HFFc6 (cell line): ENCODE measurements at places on chromosomes 1 and 21.

DNA sequence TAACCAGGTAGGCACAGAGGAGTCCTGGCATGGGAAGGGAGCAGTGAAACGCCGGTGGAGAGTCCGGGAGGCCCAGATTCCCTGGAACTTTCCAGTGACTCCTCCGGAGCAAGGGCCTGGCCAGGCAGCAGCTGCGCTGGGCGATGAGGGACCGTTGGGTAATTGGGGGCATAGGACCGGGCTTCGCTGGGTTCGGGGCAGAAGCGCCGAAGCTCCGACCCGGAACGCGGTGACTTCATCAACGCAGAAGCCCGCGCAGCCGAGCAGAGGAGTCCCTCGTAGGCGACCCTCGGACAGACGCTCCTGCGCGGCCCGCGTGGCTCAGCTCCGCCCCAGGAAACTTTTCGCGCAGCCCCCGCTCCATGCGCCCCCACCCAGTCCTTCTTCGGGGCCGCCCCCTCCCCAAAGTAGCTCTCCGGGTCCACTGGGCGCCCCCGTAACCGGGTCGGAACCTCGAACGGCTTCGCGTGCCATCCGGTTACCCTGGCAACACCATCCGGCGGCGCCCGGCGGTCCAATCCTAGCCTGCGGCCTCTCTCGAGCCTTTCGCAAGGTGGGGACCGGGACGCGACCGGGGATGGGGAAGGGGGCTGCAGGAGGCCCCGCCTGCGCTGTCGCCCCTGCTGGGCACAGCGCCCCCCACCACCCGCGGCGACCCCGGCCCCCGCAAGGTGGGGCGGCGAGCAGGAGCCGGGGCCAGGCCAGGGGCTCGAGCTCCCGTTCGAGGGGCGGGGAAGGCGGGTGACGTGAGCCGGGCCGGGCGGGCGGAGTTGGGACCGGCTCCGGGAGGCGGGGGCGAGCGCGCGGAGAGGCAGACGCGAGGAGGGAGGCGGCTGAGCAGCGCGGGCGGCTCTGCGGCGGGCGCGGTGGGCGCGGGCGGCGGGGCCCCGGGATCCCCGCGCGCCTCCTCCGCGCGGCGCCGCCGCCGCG lies at the start of gene AJAP1:
TSS of gene AJAP1 (plus strand) at position 814 of the 930 bp plus-strand sequence. CDS start 817 bp downstream, outside the sequence.
- DNase-seq = no peak

DNA sequence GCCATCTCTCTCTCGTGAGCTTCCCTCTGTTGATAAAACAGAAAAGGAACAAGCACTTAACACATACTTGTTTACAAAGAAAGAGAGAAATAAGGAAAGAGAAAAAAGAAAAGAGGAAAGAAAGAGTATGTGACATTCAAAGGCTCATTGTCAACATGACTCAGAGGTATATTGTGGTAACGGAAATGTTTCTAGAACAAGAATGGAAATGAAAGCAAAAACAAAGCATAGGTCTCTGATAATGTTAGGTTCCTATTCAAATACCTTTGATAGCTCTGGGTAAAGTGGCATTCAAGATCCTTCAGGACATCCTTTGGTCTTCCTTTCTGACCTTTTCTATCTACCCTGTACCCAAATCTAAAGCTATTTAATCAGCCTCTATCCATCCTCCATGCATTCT lies 67.4 kb upstream of the DMRTA2 start:
- no peak for DNase-seq

- DNase-seq = peak; percentile 99
Observed at GRCh38 chr1:53145942-53146708, 3.7 kb upstream of the SLC1A7 start.

DNA sequence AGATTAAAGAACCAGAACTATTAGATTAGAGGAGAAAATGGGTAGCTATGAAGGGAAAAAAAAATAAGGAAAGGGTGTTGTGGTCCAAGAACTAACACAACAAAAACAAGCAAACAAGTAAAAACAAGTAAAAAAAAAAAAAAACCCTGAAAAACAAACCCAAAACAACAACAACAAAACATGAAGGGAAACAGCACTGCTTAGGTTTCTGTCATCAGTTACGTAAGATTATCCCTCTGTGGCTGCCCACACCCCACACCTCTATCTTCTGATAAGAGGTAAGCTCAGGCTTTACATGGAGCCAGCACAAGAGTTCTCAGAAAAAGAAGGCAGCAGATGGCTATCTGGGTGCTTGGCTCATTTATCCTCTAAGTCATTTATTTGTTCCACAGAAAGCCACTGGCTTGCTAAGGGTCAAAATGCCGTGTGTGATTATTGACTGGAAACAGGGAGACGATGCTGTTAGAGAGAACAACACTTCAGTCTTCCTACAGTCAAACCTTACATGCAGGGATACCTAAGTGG lies 57.5 kb downstream of the KIAA0319L start:
- no peak for DNase-seq

GRCh38 chr1:36224537-36225282 lies 467 bp downstream of the THRAP3 start:
- DNase-seq = peak; percentile 93

GRCh38 chr1:112788054-112788453 lies 72.9 kb upstream of the PPM1J start:
- no peak for DNase-seq

GRCh38 chr21:43585924-43586413 lies 73.3 kb downstream of the HSF2BP start:
- DNase-seq = peak; percentile 97

GRCh38 chr1:211762206-211762605 lies 68.4 kb downstream of the LPGAT1 start:
- DNase-seq = no peak

- DNase-seq = no peak
Observed at GRCh38 chr1:213568929-213569815, 418.6 kb upstream of the PROX1 start.

DNA sequence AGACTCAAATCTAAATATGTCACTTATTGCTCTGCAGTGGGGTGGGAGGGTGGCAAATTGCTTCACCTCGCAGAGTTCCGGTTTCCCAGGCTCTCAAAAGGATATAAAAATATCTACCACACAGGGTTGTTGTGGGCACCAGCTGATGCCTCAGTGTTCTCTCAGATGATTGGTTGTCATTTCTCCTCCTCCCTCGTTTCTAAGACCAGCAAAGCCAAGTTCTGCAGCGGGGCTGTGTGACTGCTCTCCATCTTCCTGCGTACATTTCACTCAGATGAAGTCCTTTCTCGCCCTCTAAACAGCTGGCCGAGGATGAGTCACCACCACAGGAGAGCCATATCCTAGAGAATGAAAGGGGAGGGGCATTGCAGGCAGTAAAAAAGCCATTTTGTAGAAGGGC lies 35.0 kb upstream of the VWA5B1 start:
- peak; percentile 41 for DNase-seq

GRCh38 chr1:74396933-74397332 lies 115.5 kb downstream of the LRRC53 start:
- DNase-seq = no peak

GRCh38 chr1:220281159-220281574 lies 8.9 kb upstream of the RAB3GAP2 start:
- peak; percentile 50 for DNase-seq

DNA sequence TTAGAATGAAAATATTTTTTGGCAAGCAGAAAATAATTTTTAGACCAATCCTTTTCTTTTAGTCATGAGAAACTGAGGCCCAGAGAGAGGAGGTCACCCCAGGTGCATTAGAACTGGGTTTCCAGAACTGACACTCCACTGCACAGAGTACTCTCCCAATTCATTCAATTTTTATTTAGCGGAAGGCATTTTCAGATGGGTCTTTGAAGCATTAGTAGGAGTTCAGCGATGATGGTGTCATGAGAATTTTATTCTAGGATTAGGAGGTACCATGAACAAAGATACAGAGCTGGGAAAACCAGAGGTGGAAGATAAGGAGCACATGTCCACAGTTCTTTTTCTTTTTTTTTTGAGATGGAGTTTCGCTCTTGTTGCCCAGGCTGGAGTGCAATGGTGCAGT lies 2.3 kb downstream of the PCSK9 start:
- DNase-seq = no peak

GRCh38 chr1:41366455-41367287 lies 5.4 kb downstream of the FOXO6 start:
- no peak for DNase-seq

GRCh38 chr1:215636258-215636965 lies 69.3 kb downstream of the KCTD3 start:
- peak; percentile 70 for DNase-seq

- no peak for DNase-seq
Observed at GRCh38 chr1:36329817-36330216, 6.4 kb upstream of the EVA1B start.

GRCh38 chr1:59635097-59635496 lies 179.7 kb upstream of the HOOK1 start:
- DNase-seq = no peak

GRCh38 chr1:156103521-156103947 lies 11.0 kb upstream of the LMNA start:
- DNase-seq = peak; percentile 56

- no peak for DNase-seq
Observed at GRCh38 chr1:10271869-10272268, 61.5 kb downstream of the KIF1B start.

GRCh38 chr1:66925944-66926343 lies 1.2 kb downstream of the MIER1 start:
- no peak for DNase-seq

DNA sequence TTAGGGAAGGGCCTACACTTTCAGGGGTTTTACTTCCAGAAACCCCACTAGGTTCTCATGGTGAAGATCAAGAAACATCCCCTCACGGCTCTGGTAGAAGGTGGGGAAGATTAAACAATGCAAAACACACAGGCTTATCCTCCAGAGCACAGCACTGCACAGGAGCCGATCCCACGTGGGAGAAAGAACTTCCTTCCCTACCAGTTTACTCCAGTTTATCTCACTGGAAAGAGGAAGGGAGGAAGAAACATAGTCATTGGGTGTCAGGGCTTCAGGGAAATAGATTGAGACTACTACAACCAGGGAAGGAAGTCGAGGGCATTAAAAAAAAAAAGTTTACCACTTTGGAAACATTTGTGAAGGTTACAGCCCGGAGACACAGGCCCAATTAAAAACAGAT lies 164.4 kb downstream of the NTPCR start:
- DNase-seq = no peak

- peak; percentile 47 for DNase-seq
Observed at GRCh38 chr1:16082283-16083038, 9.0 kb upstream of the FAM131C start.

DNA sequence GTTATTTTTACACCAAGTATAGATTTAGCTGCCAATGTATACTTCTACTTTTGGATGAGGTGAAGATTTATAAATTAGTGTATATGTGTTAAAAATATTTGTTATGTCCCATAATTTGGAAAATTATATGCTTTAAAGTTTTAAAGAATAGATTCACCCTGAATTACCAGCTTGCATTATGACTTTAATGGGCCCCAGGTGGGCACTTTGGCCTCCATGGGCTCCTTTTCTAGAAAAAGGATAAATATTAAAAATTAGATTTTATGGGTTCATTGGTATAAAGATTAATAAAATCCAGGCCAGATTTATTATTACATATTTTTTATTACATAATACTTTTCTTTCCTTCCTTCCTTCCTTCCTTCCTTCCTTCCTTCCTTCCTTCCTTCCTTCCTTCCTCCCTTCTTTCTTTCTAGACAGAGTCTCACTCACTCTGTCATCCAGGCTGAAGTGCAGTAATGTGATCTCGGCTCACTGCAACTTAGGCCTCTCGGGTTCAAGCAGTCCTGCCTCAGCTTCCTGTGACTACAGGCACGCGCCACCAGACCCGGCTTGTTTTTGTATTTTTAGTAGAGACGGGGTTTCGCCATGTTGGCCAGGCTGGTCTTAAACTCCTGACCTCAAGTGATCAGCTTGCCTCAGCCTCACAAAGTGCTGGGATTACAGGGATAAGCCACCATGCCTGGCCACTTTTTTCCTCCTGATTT lies 21.9 kb downstream of the KMO start:
- DNase-seq = no peak

- no peak for DNase-seq
Observed at GRCh38 chr1:179917601-179918429, 35.7 kb downstream of the TOR1AIP1 start.

DNA sequence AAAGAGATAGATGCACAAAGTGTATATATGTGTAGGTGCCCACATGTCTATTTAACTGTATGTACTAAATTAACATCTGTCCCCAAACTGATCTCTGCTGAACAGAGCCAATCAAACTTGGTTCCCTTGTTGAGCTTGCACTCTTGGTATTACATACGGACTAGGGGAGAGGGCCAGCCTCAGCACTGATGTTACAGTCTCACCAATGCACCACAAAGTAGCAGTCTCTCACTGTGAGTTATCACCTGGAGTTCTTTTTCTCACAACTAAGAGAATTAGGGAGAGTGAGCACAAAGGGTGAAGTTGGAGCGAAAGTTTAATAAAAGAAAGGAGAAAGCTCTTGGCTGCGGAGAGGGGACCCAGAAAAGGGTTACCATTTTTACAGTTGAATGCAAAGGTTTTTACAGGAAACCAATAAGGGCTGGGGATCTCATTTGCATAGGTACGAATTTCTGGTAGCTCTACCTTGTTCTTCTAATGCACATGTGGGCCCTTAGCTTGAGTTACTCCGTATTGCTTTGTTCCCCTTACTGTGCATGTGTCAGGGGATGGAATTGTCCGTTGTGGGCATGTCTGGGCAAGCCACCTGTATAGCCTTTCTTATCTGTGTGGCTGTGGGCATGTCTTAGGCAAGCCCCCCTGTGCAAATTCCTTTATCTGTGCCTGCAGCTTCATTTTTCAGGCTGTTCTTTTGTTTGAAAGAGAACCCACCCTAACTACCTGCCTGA lies 13.3 kb upstream of the CHI3L2 start:
- no peak for DNase-seq

DNA sequence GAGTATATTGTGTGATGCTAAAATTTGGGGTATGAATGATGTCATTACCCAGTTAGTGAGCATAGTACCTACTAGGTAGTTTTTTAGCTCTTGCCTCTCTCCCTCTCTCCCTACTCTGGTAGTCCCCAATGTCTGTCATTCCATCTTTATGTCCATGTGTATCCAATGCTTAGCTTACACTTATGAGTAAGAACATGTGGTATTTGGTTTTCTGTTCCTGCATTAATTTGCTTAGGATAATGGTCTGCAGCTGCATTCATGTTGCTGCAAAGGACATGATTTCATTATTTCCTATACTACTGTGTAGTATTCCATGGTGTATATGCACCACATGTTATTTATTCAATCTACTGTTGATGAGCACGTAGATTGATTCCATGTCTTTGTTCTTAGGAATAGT lies 54.4 kb upstream of the NEGR1 start:
- peak; percentile 50 for DNase-seq

DNA sequence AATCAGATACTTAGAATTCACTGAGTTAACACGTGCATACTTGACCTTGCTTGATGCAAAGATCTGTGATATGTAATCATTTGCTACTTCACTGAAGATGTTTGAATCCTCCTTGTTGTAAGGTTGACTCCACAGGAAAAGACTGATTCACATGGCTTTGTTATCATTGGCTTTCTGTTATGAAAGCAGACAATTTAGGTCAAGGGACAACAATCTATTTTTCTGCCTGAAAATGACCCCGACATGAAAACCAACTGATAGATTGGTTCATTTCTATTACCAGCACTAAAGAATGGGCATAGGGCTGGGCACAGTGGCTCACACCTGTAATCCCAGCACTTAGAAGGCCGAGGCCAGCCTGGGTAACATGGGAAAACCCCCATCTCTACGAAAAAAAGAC lies 546.9 kb downstream of the SMYD3 start:
- DNase-seq = no peak

GRCh38 chr21:29499734-29500343 lies 201.1 kb downstream of the BACH1 start:
- DNase-seq = peak; percentile 39
